GOT3 (cell line): ENCODE measurements at places on chromosomes 5 and 9.

DNA sequence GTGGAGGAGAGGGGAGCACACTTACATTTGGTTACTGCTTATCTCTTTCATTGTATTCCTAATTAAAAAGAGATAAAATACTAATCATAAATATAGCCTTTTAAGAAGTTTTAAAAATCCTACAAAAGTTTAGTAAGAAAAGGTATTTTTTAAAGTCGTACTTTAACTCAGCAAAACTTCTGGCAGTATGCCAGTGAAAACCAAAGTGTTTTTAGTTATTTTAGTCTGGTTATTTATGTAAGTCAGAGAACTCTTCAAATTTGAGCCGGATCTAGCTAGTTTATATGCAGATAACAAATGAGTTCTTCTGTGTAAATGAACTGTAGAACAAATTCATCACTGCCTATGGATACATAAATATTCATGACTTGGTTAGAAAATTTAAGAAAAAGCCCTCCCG, 36.5 kb upstream of the ANKDD1B start:
- DNase-seq = no peak

GRCh38 chr9:121529237-121529987, 29.8 kb upstream of the GGTA1 start:
- peak; percentile 41 for DNase-seq

DNA sequence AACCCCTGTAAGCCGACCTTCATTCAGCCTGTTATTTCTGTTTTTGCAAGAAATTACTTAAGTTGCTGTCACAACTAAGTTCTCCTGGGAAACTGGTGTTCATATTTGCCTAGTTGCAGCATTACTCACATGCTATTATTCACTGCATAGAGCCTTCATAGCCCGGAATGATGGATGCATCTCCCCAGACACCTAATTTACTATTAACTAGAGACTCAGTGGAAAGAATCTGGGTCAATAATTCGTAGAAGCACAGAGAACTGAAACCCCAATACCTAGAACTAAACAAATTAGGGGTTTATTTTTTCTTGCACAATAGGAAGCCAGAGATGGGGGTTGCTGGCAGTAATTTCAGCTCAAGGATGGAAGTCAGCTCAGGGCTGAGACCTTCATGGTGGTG, 45.7 kb upstream of the FAM170A start:
- no peak for DNase-seq

GRCh38 chr9:79581388-79581787, 9.6 kb downstream of the TLE4 start:
- DNase-seq = no peak

- DNase-seq = no peak
Observed at GRCh38 chr5:136724161-136724560, 358.8 kb upstream of the TRPC7 start.

- no peak for DNase-seq
Observed at GRCh38 chr9:108212184-108212583, 643.6 kb downstream of the ACTL7B start.

GRCh38 chr9:8309258-8309657, 509.7 kb upstream of the DMAC1 start:
- no peak for DNase-seq

DNA sequence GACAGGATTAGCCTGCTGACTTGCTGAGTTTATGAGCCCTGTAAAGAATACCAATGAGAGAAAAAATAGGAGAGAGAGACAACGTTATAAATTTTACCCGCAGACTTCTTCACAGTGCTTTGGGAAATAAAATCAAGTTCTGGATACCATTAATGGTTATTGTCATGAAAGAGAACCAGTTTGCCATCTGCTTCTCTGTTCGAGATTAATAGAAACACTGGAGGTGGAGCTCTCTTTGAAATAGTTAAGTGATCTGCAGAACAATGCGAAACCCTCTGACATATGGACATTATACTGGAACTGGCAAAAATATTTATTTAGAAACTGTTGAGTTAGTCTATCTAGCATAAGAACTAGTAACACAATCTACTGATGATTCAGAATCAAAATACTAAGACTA, 500.7 kb downstream of the CDH12 start:
- DNase-seq = no peak

DNA sequence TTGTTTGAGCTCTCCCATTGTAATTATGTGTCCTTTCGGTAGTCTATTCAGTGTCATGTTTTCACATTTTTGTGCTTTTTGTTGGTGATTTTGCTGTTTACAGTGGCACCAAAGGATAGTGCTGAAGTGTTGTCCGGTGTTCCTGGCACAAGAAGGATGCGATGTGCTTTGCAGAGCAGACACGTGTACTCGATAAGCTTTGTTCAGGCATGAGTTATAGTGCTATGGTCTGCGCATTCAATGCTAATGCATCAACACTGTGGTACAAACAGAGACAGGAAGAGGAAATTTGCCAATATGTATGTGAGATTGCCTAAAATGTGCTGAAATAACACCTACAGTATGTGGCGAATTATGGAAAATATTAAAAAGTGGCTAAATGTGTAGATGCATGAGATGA, 913.4 kb upstream of the ACO1 start:
- no peak for DNase-seq

GRCh38 chr5:115583474-115583873, 18.8 kb downstream of the TICAM2 start:
- DNase-seq = no peak

- DNase-seq = no peak
Observed at GRCh38 chr5:148005788-148006520, 57.8 kb upstream of the SPINK5 start.

DNA sequence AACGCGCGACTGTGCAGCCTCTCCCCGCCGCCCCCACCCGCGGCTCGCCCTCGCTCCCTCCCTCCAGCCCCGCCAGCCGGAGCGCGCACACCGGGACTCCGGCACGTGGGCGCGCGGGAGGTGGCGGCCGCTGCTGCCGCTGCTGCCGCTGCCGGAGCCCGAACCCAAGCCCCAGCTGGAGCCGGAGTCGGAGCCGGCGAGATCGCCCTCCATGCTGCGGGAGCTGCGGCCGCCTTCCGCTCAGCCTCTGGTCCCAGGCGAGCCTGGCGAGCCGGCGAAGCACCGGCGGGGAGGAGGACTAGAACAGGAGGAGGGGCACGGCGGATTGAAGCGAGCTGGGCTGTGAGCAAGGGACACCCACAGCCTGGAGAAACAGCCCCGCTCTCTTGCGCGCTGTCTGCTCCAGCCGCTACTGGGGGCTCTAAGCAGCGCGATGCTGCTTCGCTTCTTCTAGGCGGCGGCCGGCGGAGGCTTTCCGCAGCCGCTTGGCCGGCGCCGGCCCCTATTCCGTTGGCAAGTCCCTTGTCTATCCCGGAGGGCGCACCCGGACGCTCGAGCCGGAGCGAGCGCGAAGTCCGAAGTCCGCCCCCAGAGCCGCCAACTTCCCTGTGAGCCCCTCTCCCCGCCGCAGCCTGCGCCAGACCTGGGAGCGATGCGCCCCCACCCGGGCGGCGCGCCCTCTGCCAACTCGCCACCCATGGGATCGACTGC, 598.7 kb upstream of the SGCD start:
- DNase-seq = no peak

DNA sequence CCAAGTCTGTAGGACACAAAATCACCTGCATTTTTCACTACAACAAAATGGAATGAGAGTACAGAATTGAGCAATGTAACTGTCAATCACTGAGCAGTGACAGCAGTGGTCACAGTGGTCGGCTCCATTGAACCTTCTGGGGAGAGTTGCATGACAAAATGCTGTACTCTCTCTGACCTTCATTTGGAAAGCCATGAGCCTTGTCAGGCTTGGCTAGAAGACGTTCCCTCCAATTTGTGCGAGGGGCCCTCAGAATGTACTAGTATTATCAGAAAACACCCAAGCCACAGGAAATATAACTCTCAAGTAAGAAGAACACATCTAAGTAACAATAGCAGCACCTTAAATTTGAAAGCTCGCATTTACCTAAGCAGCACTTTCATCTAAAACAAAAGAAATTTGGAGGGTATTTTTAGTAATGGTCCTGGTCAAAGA, 425.6 kb upstream of the MEF2C start:
- no peak for DNase-seq

DNA sequence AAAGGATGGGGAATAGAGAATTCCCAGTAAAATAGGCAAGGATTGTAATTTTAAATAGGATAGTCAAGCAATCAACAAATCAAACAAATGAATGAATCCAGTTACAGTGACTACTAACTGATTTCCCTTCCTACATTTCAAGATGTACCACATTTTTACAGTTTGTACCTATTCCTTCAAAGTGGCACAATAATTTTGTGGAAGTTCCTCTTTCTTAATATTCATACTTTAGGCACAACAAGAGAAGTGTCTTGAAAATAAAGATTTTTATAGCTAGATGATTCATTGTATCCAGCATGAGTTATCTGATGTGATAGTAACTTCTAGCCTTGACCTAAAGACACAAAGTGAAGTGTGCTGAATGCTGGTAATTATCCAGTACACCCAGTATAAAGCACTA, 122.2 kb upstream of the ACOT12 start:
- DNase-seq = no peak

DNA sequence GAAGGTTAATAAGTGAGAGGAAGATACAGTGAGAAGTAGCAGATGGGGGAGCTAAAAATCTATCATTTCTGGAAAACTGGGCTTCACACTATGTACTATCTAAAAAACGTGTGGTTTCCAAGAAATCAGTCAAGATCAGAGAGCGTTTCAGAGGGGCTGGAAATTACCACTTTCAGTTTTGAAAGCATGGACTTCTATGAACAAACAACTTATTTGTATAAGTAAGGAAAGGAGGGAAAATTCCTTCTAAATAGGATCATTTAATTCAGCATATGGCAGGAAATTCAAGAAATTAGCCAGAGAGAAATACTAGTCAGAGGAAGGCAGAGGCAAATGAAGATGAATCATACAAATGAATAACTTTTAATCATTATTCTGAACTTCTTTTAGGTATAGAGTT, 11.3 kb downstream of the TNC start:
- DNase-seq = no peak

- DNase-seq = no peak
Observed at GRCh38 chr5:21792748-21793147, 1060.4 kb downstream of the CDH12 start.

DNA sequence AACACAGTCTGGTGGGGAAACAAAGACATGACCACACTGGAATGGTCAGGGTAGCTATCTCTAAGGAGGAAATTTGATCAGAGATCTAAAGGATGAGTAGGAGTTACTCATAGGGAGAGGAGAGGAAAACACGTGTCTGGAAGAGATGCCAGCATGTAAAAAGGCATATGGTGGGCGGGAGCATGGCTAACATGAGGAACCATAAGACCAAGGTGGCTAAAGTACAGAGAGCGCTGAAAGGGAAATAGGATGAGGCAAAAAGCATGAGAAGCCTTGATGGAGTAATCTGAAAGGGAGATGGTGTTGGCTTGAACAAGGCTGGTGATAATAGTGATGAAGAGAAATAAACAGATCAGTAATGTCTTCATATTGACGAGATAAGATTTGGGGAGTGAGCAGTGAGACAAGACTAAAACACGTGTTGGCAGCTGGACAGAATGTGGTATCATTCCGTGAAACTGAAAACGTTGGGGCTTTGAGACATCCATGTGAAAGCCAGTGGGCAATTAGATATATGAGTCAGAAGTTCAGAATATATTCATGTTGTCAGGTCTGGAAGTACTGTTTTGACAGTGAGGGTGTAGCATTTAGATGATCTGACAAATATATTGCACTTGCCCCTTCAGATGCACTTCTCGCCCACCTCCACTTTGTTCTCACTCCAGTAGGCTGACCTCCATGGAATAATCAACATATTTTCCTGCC, 209.1 kb upstream of the KCNN2 start:
- DNase-seq = no peak

GRCh38 chr9:130660683-130661450, 3.5 kb upstream of the PRDM12 start:
- DNase-seq = no peak

DNA sequence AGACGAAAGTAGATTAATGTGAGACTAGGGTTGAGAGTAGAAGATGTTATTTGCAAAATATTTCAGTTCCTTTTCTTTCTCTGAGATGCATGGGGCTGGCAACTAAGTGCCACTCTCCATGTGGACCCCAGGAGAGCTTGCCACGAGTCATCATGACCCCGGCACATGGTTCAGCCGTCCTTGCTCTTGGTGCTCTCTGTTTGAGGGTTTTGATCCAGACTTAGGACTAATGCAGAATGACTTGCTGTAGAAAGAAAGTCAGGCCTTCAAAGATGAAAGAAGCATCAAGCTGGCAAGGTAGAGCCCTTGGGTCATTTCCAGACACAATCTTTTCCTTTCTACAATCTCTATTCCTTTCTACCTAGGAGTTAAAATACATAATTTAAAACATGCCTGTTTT, 84.7 kb downstream of the RASGRF2 start:
- DNase-seq = no peak

- no peak for DNase-seq
Observed at GRCh38 chr5:180470361-180470760, 23.8 kb upstream of the CNOT6 start.

- no peak for DNase-seq
Observed at GRCh38 chr5:72390836-72391235, 70.7 kb downstream of the PTCD2 start.

- no peak for DNase-seq
Observed at GRCh38 chr9:99773468-99774138, 48.1 kb upstream of the NR4A3 start.

- DNase-seq = no peak
Observed at GRCh38 chr5:44983006-44983405, 174.3 kb downstream of the MRPS30 start.

GRCh38 chr5:9209846-9210492, 335.9 kb downstream of the SEMA5A start:
- no peak for DNase-seq

DNA sequence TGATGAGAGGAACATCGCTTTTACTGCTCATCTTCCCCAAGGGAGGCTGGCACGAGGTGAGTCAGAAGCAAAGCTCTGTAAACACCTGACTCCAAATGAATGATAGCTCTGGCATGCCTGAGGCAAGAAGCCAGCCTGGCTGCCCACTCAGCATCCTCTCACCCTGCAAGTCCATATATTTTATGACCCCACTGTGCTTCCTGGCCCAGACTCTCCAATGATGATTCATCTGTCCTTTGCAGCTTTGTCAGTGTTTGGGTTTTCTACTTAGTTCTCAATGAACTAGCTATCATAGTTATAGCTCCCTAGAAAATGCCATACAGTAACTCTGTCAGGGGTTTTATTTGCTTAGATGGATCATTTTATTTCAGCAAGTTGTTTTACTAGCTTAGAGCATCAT, 52.1 kb upstream of the FSTL4 start:
- DNase-seq = peak; percentile 11

DNA sequence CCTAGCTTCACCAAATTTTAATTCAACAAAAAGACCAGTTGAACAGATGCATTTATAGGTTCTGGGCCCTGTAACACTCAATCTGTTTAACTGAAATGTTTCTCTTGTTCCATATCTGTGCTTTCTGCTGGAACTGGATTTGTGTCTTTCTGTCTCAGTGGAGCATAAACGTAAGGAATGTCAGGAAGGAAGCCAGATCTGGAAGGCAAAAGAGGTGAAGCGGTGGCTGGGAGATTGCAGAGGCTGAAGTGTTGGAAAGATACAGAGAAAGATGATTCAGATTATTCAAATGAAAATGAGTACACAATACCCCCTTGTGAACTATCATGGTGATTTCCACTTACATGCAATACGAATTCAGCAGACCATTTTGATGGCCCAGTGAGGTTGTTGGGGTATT, 406.8 kb downstream of the BRINP1 start:
- DNase-seq = no peak
